Activated T-cell treated with anti-CD3 and anti-CD28 coated beads, Interleukin-2, amount 50 U/mL, for 1 hour (primary cell): ENCODE measurements at places on chromosomes 3 and 15.

DNA sequence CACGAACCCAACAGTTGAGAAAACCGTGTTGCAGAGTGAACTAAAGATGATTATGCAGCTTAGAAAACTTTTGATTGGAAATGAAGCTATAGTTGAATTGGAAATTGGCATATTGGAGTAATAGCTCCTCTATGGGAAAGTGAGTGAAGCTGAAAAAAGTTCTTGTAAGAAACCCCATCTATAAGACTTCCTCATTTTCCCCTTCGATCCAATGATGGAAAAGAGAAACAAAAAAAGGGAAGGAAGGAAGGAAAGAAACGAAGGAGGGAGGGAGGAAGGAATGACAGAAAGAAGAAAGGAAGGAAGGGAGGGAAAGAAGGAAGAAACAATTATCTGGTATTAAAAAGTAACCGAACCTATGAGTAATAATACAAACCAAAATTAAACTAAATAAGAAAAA is 791.8 kb upstream of the NR2F2 start:
- DNase-seq, result no peak

GRCh38 chr15:50996641-50997040 is 88.2 kb downstream of the AP4E1 start:
- no peak for DNase-seq

DNA sequence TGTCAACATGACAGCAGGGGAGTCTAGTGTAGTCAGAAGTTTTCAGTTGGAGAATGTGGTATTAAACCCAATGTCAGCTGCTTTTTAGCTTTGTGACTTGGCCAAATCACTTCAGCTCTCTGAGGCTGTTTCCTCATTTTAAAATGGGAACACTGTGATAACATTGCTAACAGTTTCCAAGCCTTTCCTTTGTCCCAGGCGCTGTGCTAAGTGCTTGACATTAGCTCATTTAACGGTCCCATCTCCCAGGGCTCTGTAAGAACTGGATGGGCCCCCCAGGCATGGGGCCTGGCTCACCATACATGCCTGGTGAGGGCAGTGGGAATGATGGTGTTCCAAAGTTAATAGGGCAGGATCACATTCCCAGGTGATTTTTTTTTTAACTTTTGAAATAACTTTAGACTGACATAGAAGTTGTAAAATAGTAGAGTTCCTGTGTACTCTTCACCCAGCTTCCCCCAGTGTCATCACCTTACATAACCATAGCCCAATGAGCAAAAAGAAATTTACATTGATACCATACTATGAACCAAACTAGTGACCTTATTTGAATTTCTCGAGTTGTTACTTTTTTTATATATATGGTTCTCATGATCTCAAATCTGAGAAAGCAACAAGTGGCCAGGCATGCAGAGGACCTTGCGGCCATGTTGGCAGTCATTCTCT is 7.7 kb downstream of the RASL12 start:
- DNase-seq, result no peak

GRCh38 chr3:122405015-122405414 is 10.8 kb downstream of the WDR5B start:
- no peak for DNase-seq

DNA sequence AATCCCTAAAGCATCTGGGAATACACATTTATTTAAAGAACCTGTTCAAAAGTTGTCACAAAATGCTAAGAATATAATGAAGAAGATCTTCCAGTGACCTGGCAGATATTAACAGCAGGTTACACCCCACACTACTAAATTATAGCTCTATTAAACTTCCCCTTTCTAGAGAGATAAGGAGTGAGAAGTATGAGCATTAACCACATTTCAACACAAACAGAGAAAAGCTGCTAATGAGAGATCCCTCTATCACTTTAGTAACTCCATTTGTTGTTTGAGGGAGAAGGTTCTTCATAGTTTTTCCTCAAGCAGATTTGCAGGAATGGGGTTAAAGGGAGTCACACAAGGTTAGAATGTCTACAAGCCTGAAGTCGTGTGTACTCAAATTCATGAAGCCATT is 3.6 kb downstream of the COL8A1 start:
- no peak for DNase-seq

GRCh38 chr15:43302205-43302817 is 28.1 kb downstream of the LCMT2 start:
- DNase-seq, result no peak

GRCh38 chr3:98952404-98952803 is 50.9 kb upstream of the DCBLD2 start:
- no peak for DNase-seq

DNA sequence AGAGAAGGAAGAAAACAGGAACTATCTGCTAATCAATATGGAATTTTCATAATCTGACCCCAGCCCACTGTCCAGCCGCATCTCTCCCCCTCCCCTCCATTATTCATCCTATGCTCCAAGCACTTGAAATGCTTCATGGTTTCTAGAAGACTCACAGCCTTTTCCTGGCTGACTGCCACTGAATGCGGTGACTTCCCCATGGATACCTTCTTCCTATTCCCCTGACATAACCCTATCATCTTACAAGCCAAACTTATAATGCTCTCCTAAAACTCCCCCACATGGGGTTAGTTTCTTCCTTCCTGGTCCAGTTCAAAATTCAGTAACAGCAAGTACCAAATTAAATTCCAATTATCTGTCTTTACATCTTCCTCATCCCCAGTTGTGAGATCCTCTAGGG is 31.2 kb upstream of the PTX3 start:
- no peak for DNase-seq

- DNase-seq, result no peak
Observed at GRCh38 chr3:50559702-50560101, 7.8 kb downstream of the C3orf18 start.

DNA sequence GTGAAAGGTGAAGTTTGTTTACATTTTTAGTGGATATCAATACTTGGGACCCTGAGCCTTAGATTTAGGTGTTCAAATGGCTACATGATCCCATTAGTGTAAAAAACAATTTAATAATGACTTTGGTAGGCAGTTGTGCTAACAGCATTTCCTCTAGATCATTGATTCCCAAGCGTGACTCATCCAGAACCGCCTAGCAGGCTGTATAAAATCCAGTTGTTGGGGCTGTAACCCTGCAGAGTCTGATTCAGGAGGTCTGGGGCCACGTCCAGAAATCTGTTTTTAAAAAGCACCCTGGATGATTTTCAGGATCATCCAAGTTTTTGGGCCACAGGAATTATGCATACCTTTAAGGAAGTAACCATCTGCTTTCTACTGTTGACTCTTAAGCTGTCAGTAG is 156.4 kb downstream of the TP63 start:
- DNase-seq, result no peak

DNA sequence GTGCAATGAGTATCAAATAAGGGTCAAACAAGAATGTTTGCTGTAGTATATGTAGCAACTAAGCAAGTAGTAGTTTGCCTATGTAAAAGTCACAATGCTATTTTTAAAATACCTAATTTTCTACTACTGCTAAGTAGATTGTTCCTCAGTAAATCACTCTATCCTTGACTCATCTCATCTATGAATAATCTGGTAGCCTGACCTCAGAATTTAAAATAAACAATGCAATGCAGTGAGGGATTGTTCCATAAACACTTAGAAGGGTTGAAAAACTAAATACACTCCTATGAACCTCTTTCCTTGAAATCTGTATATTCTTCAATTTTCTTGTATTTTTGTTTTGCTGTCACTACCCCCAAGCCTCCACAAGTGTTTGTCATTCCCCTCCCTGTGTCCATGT is 253.3 kb downstream of the TBC1D5 start:
- no peak for DNase-seq

- no peak for DNase-seq
Observed at GRCh38 chr3:176692966-176693785, 504.1 kb downstream of the TBL1XR1 start.

DNA sequence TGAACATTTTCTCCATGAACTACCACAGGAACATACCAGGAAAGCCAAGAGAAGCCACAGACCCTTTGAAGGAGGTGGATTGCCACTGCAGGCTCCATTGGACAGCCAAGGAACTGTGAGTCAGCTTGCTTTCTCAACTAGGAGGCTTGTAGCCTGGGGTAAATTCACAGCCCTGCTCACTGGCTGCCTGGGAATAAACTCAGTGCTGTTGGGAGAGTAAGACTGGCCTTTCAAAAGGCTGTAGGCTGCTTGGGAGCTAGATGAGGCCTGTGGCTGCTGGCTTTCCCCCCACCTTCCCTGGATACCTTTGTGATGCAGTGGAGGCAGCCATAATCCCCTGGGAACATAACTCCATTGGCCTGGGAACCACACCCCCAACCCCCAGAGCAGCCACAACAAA is 223.5 kb upstream of the RBMS3 start:
- no peak for DNase-seq

DNA sequence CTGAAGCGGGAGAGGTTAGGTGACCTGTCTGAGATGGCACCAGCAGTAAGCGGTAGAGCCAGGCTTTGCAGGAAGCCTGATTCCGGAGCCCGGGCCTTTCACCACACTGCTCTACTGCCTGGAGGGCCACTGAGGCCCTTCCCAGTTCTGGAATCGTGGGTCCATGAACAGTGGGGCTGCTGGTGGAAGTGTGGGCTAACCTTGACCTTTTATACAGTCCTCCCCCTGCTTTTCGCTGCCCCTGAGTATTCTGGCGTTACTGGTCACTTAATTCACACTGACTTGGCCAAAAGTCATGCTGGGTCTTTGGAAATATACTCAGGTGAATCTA is 2.6 kb upstream of the ABTB1 start:
- DNase-seq, result no peak

DNA sequence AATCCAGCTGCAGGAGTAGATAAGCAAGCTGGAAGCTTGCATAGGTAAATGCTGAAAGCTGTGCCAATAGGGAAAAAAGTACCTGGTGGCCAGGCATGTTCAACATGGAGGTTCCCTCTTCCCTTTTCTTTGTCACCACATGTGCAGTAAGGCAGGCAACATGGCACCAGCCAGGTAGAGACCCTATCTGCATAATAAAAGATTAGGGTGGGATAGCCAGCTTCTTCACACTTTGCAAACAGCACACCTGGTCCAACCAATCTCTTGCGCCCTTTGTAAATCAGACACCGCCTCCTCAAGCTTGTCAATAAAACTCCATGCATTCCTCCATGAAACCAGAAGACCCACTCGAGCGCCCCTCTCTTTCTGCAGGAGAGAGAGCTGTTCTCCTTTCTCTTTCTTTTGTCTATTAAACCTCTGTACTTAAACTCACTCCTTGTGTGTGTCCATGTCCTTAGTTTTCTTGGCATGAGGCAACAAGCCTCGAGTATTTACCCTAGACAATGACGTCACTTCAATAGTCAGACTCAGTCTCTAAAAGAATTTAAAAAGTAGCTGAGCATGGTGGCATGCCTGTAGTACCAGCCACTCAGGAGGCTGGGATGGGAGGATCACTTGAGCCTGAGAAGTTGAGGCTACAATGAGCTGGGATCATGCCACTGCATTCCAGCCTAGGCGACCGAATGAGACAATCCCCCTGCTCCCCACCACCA is 256.3 kb downstream of the SCAPER start:
- no peak for DNase-seq

GRCh38 chr3:75180945-75181298 is 483.2 kb upstream of the FRG2C start:
- no peak for DNase-seq

DNA sequence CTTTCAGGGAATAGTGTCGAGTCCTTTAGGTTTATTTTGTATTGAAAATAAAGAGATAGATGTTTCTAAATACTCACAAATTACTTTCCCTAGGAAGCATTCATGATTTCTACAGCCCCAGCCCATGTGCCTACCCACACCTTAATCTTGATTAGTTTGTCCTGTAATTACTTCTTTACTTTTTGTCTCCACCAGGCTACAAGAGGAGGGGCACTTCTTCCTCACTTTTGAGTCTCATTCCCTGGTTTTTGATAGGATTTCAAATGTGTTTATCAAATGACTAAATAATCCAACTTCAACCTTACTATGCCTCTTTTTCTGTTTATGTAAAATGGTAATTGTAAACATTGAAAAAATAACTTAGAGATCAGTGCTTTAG is 1.8 kb downstream of the PXK start:
- DNase-seq, result no peak

DNA sequence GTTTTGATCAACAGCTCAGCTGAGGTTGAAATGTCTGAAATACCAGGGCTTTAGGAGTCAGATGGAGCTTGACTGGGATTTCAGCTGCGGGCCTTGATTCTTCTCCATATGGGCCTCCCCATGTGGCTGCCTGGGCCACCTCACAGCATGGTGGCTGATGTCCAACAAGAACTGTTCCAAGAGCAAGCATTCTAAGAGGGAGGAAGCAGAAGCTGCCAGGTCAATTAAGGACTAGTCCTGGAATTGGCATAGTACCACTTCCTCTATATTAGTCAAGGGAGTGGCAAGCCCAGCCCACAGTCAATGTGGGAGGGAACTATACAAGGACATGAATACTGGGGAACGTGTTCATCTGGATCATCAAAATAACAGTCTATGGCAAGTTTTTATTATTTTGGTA is 181.7 kb upstream of the ANKRD28 start:
- no peak for DNase-seq

GRCh38 chr3:12861611-12862010 is 20.2 kb upstream of the RPL32 start:
- no peak for DNase-seq

DNA sequence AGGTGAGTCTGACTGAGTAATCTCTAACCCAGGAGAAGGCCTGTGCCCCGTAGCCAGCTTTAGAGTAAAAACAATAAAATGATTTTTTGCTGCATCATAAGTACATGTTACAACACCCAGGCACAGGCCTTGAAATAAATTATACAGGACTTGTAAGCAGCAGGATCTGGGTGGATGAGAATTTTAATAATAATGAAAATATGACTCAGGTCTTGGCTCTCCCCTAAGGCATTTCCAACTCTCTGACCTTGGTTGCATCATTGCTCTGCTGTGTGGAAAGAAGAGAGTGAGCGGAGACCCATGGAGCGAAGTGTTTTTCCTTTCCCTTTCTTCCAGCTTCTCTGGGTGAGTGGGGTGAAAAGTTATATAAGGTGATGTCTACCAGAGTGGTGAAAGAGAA is 44.6 kb downstream of the EOMES start:
- DNase-seq, result no peak

DNA sequence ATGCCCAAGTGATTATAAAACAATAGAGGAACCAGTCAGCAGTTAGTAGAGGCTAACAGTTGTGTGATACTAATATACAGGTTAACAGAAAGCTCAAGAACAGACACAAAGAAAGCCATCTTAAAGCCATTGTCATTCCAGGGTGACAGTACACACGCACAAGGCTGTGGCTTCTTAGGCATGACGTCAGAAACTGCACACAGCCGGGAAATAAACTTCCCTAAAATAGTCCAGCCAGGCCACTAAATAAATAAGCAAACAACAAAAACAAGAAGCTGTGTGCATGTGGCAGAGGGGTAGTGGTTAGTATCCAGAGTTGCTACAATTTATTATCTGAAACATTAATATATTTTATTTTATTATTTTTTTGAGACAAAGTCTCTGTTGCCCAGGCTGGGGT is 49.8 kb downstream of the PPCDC start:
- DNase-seq, result no peak

- no peak for DNase-seq
Observed at GRCh38 chr15:63491116-63491827, 13.1 kb upstream of the USP3 start.

DNA sequence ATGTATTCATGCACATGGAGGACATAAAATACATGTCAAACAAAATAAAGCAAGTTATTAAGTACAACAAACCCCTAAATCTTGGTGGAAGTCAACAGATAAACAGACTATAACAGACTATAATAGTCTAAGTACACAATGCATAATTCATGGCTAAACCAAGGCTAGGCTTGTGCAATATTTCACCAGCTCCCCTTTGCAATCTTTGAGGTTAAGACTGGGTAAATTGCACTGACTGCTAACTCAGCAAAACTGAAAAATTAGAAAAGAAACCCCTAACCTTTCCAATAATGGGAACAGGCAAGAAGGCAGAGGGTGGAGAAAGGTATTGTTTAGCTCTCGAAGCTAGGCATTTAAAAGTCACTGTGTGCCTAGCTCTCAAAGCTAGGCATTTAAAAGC is 304.9 kb upstream of the WNT5A start:
- DNase-seq, result no peak
